NCI-H446 (cell line): ENCODE measurements at places on chromosomes 11 and 22.

DNA sequence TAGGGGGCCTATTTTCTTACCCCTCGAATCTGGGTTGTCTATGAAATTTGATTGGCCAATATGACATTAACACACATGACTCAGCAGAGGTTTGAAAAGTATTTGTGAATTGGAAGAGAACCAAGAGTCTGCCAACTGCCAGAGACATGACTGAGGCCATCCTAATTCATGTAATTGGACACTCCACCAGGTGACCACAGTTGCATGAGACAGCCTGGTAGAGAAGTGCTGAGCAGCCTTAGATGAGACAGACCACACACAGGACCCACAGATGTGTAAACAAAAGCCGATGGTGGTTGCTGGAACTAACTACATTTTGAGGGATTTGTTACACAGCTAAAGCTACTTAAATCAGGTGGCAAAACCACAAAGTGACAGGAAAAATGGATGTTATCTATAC is 855 bp upstream of the MS4A5 start:
- no peak for DNase-seq

DNA sequence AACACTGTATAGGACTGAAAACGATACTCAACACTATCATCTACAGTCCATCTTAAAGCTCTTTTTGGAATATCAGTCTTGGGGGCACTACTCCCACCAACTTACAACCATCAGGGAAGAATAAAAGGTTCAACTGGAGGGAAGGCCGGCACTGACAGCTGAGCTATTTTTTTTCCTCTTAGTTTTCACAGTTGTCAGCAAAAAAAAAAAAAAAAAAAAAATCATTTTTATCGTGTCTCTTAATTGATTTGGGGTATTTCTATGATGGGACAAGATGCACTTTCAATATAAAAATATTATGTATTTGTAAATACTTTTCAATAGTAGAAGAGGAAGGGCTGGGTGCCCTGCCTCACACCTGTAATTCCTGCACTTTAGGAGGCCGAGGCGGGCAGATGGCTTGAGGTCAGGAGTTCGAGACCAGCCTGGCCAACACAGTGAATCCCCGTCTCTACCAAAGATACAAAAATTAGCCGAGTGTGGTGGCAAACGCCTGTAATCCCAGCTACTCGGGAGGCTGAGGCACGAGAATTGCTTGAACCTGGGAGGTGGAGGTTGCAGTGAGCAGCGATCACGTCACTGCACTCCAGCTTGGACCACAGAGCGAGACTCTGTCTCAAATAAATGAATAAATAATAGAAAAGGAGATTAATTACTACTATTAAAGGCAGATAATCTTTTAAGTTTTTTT is 1.5 kb downstream of the KIF18A start:
- no peak for DNase-seq

- no peak for DNase-seq
Measured at GRCh38 chr11:44737245-44738085, 10.7 kb downstream of the TSPAN18 start.

GRCh38 chr11:16678466-16679116 is 59.9 kb upstream of the C11orf58 start:
- DNase-seq = no peak
